ENCODE measurements at places on chromosomes 5 and 9.
A peak's percentile ranks its signal among the peaks of the same experiment; 100 is the strongest.

GRCh38 chr9:84323858-84324257, 16.7 kb downstream of the SLC28A3 start:
- DNase-seq, result no peak

DNA sequence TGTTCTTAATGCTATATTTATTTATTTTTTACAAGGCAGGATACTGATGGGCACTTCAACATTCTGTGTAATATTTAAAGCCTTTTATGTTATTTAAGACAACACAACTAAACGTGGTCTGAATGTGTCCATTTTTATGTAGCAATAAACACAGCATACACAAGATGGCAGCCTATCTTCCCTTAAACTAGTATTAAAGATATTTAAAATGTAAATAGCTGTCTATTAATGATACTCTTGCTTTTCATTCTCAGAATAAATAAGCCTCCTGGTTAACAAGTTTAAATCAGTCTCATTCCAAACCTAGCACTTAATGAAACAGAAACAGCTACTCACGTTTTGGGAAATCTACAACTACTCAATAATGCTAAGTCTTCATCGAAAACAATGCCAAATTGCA, 315.7 kb downstream of the MCTP1 start:
- no peak for DNase-seq

DNA sequence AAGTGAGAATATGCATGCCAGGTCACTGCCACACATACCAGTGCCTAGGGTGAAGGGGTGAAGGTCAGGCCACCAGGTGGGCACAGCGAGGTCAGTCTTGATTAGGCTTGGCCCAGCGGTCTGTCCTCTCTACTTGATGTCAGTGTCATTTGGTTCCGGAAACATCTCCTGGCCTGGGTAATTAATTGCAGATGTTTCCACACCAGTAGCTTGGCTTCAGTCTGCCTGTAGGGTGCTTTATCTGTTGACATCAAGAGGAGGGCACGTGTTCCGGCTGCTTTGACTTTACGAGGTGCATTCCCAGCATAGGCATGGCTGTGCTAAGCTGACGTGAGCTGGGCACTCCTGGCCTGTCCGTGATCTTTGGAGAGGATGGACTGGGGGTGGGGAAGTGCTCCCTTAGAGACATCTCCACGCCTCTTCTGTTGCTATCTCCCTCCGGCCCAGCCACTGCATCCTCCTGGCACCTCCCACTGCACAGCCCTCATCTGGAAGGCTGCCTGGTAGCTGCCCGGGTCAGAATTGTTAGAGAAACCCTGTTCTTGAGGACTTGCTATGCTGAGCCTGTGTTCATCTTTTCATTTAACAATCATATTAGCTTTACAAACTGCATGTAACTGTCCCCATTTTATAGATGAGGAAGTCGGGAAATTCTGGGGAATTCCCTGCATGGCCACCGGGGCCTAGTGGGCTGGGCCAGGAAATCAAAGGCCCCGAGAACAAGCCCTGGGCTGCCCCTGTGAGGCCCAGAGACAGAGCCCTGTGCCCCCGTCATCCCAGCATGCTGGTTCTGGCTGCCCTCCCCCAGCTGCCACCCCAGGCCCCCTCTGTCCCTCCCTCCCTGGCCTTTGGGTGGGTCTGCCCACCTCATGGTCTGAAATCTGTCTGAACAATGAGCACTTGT, 29.1 kb downstream of the JADE2 start:
- DNase-seq, result peak; percentile 36

DNA sequence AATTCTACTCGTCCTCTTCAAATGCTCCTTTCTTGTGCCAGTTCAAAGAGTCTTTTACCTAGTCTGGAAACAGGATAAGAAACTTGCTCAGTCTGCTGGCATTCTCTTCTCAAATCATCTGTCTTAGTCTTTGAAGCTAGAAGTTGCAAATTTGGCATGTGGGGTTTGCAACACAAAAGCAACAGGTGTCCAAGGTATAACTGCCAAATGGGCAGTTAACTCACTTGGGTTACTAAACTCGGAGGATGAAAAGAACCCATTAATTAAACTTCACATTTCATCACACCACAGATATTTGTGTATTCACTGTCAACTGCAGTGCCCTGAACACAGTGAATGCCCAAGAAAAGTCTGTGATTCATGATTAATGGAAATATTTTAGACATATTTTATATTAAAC, 108.0 kb upstream of the TARS1 start:
- no peak for DNase-seq

DNA sequence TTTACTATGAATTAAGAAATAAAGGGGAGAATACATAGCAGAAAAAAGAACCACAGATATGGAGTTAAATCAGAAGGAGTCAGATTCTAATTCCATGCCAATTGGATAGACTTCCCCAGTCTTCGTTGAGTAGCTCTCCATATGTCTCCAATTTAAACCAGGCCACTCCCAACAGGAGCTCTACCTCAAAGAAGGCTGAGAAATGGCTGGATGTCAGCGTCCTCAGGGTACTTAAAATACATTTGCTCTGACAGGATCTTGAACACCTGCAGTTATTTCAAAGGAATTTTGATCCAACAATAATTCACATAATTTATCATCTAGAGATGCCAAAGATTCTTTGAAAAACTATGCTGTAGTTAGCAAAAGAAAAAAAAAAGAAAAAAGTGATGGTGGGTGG, 133.9 kb upstream of the FBN2 start:
- DNase-seq, result no peak

- DNase-seq, result no peak
Observed at GRCh38 chr5:97478483-97478882, 295.4 kb upstream of the RIOK2 start.

DNA sequence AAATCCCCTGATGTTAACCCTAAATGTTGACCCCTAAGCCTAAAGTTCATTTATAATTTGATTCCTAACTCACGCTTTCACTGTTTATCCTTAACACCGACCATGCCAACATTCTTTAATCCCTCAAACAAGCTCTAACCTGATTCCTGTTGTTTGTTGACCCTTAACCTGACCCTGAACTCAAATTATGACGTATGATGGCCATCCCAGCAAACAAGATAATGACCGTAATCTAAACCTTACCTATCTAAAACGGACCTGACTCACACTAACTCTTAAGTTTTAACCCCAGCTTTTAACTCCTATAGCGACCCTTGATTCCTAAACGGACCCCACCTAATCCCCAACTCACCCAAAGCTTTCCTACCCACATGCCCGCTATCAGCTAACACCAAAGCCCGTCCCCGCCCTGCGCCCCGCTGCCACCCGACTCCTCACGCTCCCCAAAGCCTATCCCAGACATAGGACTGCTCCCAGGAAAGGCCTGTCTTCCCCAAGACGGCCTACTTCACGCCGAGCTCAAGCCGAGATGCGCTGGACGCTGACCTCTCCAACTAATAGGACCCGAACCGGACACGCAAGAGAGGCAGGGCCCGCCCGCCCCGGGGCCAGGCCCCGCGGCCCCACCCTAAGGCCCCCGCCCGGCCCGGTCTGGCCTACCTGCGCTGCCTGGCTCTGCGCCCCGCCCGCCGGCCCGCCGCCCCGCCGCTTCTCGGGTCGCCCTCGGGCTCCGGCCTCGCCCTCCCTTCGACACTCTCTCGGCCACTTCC, 395 bp downstream of the TLN1 start:
- DNase-seq, result no peak

GRCh38 chr5:37804401-37804800, 35.4 kb downstream of the GDNF start:
- DNase-seq, result no peak

DNA sequence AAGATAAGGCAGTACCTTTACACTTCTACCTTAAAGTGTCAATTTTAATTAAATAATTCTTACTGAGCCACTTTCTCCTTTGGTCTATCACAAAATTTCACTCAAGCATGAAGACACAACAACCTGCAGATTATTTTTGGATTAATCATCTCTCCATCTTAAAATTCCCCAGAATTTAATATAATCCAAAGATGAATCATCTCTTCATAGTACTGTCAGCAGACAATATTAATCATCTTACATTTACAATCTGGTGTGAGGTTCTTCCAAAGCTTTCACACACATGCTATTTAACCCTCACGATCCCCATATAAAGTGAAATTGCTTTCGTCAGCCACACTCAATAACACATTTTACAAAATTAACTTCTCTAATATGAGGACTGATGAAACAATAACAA, 43.0 kb downstream of the LHFPL2 start:
- no peak for DNase-seq

- DNase-seq, result no peak
Observed at GRCh38 chr9:131522257-131523085, 8.6 kb downstream of the UCK1 start.

GRCh38 chr5:164466033-164466432, 960.6 kb downstream of the MAT2B start:
- no peak for DNase-seq

- no peak for DNase-seq
Observed at GRCh38 chr5:18778225-18778624, 1144.0 kb downstream of the TAF11L14 start.

DNA sequence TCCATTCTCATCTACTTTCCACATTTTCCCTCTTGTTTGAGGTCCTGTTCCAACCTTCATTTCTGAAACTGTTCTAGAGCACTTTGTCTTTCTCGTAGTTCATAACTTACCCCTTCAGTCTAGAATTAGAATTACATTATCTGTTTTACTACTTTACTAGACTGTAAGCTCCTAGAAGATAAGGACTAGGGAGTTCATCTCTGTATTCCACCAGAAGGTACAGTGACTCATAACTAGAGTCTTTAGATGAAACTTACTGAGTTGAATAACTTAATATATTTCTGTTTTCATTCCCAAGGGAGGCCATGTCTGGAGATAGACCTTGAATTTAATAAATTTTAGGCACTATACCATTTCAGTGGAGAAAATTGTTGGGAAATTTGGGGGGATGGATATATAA, 38.7 kb downstream of the G3BP1 start:
- no peak for DNase-seq

GRCh38 chr5:163105456-163105855, 331.9 kb upstream of the CCNG1 start:
- DNase-seq, result no peak

- no peak for DNase-seq
Observed at GRCh38 chr5:88502179-88503040, 233.8 kb upstream of the TMEM161B start.

DNA sequence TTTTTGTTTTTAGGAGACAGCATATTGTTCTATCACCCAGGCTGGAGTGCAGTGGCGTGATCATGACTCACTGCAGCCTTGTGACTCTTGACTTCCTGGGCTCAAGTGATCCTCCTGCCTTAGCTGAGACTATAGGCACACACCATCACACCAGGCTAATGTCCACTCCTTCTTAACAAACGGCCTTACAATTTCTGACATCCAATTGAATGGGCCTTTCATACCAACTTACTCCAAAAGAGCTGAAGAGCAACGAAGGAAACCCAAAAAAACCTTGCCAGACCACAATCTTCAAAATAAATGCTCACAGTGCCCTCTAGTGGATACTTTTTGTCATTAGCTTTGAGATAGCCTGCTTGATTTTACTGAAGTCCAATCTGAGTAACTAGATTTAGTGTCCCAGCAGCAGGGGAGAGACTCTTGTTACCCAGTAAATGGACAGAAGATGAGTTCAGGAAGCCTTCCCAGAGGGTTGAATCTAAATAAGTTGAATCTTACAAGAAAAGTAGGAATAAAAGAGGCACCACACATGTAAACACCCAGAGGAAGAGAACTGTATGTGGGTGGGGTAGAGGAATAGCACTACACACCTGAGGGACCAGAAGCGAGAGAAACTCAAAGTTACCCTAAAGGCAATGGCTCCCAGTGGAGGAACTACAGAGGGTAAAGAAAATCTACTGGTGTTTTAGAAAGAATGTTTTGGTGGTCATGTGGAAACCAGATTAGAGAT, 9.3 kb downstream of the ZNF622 start:
- DNase-seq, result no peak

DNA sequence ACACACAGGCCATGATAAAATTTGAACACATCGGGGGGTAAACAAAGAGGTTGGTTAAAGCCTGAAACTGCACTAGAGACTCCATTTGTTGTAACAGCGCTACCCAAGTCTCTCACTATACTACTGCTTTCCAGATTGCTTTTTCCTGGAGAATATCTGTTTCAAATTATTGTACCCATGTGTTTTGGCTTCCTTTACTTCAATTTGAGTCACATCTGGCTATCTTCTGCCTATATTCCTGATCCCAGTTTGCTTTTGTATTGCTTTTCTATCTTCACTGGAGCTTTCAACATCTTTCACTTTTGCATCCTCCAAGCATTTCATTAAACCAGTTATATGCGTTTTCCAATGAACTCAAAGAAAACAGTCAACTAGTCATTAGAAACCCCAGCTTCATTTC, 404.7 kb downstream of the MLLT3 start:
- no peak for DNase-seq

DNA sequence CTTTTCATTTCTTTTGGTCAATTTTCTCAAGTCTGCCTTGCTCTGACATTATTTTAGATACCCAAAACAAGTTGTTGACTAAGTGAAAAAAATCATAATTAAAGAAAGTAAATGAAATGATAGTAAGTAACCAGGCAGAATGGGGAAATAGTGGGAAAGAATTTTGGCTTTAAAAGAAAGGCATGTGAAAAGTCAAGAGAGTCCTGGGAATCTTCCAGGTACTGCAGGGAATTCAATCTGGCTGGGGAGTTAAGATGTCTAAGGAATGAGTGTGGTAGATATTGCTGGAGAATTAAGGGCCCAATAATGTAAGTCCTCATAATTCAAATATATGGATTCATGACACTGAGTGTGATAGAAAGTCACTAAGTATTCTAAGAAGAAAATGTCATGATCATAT, 123.1 kb upstream of the PAPPA start:
- DNase-seq, result no peak

DNA sequence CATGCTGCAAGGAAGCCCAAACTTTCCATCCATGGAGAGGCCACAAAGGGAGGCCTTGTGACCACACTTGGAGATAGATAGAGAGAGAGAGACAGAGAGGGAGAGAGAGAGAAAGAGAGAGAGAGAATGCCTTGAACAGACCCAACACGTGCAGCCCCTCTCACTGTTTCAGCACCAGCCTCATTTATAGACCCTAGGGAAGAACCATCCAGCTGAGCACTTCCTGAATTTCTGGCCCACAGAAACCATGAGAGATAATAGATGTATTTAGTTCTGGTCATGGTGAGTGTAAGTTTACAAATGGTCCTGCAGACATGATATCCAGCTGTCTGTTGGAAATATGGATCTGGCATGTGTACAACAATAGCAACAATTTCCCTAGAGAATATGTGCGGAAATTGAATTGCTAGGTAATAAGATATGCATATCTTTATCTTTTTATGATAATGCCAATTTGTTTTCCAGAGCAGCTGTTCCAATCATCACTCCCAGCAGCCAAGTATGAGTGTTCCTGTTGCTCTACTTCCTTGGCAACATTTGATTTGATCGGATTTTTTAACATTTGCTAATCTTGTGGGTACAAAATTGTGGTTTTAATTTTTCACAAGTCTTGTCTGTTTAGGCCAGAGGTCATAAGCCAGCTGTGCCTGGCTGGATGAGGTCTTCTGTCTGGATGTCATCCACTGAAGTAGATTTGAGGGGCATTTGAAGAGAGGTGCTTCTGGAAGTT, 217.3 kb upstream of the IL12B start:
- no peak for DNase-seq

DNA sequence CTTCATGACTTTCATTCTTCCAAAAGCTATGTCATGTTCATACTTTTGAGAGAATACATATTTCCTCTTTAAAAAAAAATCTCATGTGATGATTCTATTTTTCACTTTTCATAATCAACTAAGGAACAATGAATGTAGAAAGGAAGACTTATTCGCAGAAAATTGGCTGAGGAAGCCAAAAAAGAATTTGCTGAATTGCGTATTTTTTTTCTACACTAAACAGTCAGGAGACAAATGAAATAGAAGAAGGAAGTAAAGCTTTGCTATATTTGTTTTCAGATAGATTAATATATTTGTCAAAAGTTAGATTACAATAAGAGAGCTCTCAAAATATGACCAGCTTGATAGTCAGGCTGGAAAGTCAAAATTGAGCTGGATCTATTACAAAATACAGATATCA, 504.2 kb downstream of the ANXA1 start:
- no peak for DNase-seq

Measured in stimulated activated CD4-positive, alpha-beta T cell treated with anti-CD3 and anti-CD28 coated beads, Interleukin-1b, Interleukin-23, amount 100 ng/mL, for 24 hours (primary cell).